ENCODE measurements at places on chromosomes 3 and 15.

GRCh38 chr3:13688824-13689223 is 139.9 kb downstream of the FBLN2 start:
- no peak for DNase-seq

- DNase-seq = peak; percentile 3
Measured at GRCh38 chr15:31758126-31758525, 272.2 kb upstream of the CHRNA7 start.

- DNase-seq = no peak
Measured at GRCh38 chr3:102205647-102206046, 229.2 kb upstream of the ZPLD1 start.

DNA sequence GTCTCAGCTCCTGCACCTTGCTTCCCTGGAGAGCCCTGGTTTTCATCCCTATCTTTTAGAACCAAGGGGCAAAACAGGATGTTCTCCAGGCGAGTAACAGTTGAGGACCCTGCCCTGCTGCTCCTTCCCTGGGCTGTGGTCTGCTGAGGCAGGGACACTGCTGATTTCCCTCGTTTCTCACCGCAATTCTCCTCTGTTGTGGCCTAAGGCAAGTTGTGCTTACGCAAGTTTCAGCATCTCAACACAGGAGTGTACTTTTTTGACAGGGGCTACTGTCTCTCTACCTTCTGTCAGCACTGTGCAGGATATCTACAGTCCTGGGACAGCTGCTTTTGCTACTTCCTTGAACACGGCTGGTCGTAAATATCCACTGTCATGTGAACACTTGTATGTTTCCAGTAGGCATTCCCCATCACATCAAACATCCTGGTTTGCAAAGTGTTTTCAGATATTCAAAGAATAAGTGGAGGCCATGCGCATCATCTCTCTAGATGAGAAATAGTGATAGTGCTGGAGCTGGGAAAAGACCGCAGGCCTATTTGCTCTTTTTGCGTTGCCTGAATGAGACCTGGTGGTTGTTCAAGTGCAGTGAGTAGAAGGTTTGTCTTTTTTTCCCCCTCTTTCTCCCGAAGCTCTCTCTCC is 110.1 kb upstream of the PLXNA1 start:
- DNase-seq = no peak

- DNase-seq = no peak
Measured at GRCh38 chr3:139281096-139281495, 62.7 kb upstream of the MRPS22 start.

DNA sequence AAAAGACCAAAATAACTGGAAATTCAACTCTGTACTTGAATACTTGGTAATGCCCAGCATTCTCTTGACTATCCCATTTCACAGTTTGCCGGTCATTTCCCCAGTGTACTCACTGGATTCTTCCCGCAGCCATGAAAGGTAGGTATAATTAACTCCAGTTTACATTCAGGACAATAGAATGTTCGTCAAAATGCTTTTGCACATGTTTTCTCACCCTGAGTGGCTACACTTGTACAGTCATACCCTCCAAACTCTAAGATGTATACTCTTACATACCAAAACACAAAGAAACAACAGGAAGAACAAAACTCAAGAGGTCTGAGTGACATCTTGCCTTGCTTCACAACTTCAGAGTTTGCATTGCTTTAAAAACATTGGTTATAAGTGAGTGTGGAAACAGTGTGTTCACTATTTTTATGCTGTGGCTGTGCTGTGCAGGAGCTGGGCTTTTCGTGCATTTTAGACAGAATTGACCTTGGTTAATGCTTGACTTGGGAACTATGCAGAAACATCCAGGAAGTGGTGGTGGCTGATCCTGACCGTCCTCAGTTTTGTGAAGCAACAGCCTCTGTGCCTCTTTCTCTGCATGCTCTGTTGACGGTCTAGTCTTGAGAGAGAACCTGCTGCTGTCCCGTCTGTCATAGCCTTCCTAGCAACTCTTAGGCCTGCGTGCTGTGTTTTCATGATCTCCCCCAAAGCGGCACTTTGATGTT is 90.5 kb downstream of the IGF1R start:
- DNase-seq = no peak

DNA sequence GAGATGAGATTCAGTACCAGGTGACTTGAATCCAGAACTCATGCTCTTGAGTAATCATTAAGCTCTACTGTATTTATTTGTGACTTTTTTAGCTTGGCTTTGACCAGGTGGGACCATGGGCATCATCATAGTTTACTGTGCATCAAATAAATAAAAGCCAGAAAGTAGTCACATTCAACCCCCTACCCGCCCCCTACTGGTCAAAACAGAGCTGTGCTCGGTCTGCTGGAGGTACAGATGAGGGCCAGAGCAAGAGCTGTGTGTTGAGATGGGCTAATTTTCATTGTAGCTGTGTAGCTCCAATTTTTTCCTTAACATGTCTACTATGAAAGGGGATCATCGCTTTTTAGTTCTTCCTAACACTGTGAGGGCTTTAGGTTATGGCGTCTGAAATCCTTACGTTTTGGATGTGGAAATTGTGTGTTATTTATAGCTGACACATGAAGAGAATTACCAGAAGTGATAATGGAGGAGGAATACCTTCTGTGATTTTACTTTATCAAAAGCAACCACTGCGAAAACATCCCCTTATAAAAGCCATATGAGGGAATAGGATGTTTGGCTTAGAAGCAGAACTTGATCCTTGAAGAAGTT is 375.1 kb downstream of the PTPRG start:
- DNase-seq = no peak

- no peak for DNase-seq
Measured at GRCh38 chr15:71275098-71275497, 159.8 kb downstream of the THSD4 start.

- DNase-seq = no peak
Measured at GRCh38 chr15:66886686-66887273, 178.6 kb upstream of the SMAD3 start.

DNA sequence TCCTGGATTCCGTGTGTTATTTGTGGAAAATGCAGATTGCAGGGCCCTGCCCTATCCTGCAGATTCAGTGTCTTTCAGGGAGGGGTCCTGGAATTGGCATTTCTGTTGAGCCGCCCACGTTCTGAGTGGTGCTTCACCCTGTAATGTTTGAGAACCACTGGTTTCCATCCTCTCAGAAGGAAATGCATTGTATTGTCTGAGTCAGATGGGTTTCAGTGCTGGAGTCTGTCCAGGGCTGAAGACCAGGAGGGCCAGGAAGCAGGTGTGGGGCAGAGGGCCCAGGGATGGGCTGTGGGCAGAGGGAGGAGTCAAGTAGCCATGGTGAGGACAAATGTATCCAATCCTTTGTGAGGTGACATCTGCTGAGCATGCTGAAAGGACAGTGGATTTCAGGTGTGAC is 123.8 kb downstream of the SV2B start:
- no peak for DNase-seq

All from foreskin keratinocyte (primary cell).